Renal cortex interstitium (tissue), 15 donors: ENCODE measurements at places on chromosomes 11 and 22. TPM values are rescaled to one million over a fixed set of nuclear protein-coding genes. Genes with fewer than 3 reads are reported as not detected.

Gene INS
- not detected for polyA plus RNA-seq

Gene CD82
- polyA plus RNA-seq = 13.8 TPM

Gene SLC22A6
- polyA plus RNA-seq = 27.0 TPM

Gene MARK2
- 39.9 TPM for polyA plus RNA-seq

Gene C11orf87
- polyA plus RNA-seq = 0.22 TPM
